CD4-positive, alpha-beta T cell treated with Interleukin-6 for 4 hours (primary cell): ENCODE measurements at places on chromosomes 7 and 10.

GRCh38 chr7:129332254-129333035, 101.8 kb upstream of the STRIP2 start:
- no peak for DNase-seq

DNA sequence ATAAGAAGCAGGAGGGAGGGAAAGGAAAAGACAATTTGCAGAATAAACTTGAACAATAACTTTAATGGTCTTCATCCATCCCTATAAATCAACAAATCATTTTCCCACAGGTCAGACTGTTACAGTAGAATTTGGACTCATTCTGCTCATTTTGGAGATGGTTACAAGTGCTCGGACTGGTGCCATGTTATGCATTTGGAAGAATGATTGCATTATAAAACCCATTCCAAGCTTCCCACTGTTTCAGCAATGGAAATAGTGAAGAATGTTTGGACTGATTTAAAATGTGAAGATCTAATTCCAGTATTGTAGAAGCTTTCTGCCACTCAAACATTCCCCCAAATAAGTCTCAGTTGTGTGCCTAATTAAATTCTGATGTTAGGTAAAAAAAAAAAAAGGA, 99.7 kb upstream of the ZEB1 start:
- no peak for DNase-seq

- DNase-seq: no peak
Measured at GRCh38 chr10:129707406-129708388, 240.7 kb downstream of the MGMT start.

DNA sequence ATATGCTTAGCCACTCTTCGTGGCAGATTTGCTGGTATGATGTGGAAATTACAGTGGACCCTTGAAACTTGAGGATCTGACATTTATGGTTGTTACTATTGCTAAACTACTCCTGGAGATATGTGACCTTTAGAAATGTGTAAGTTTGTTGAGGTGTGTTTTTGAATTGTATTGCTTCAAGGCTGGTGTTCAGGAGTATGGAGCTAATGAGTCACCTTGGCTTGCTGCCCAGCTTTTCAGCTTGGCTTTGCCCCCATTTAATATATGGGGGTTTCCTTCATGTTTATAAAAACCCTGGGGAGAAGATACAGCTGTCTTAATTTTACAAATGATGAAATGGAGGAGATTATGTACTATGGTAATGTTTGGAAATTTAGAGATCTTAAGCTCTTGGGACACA, 11.6 kb downstream of the HBP1 start:
- DNase-seq: peak; percentile 79

DNA sequence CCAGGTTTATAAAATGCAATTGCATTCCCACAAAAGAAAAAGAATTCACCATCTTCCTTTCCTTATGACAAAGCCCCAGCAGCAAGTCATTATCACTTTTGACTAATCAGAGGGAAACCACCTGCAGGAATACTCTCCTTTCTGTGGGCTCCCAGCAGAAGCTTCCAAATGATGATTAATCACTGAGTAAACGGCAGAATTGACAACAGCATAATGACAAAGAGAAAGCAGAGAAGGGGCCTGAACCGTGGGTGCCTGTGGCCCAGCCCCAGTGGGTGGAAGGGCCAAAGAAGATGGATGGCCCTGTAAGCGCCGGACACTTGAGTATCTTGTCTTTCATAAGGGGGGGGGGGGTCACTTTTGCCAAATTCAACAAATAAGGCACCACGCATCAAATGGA, 152.4 kb upstream of the NRBF2 start:
- DNase-seq: no peak

DNA sequence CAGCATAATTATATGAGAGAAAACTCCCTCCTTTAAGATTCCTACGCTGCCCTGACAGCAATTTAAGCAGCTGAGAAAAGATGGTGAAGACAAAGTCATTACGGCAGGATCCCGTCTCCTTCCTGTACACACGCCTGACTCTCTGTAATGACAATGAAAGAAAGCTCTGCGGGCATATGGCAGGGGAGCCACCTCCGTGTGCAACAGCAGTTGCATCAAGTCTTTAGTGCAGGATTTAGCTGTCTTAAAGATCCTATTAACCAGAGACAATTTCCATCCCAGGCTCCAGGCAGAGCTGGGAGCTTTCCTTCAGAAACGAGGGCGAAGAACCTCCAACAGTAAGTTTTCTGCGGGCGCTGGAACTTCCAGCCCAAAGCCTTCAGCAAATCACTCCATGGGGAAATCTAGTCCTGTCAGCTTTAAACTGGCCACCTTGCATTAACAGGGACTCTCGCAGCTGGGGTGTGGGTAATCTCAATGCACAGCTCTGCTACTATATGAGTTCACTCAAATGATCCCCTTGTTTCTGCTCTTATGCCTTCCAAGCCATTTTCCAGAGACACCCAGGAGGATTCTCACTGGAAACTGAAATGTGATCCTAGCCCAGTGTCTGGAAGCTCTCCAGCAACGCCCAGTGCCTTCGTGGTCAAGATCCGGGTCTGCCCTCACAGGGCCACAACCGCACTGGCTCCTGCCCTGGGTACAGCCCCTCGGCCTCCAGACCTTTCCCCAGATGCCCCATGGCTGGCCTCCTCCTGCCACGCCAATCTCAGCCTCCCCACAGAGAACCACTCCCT, 74.9 kb downstream of the CTBP2 start:
- DNase-seq: no peak

- no peak for DNase-seq
Measured at GRCh38 chr7:156497776-156498509, 142.6 kb upstream of the RNF32 start.

- DNase-seq: no peak
Measured at GRCh38 chr7:117118579-117119180, 165.4 kb downstream of the ST7 start.

- no peak for DNase-seq
Measured at GRCh38 chr7:79227044-79227443, 226.4 kb downstream of the MAGI2 start.

- DNase-seq: no peak
Measured at GRCh38 chr7:4883033-4883371, 514 bp downstream of the RADIL start.

DNA sequence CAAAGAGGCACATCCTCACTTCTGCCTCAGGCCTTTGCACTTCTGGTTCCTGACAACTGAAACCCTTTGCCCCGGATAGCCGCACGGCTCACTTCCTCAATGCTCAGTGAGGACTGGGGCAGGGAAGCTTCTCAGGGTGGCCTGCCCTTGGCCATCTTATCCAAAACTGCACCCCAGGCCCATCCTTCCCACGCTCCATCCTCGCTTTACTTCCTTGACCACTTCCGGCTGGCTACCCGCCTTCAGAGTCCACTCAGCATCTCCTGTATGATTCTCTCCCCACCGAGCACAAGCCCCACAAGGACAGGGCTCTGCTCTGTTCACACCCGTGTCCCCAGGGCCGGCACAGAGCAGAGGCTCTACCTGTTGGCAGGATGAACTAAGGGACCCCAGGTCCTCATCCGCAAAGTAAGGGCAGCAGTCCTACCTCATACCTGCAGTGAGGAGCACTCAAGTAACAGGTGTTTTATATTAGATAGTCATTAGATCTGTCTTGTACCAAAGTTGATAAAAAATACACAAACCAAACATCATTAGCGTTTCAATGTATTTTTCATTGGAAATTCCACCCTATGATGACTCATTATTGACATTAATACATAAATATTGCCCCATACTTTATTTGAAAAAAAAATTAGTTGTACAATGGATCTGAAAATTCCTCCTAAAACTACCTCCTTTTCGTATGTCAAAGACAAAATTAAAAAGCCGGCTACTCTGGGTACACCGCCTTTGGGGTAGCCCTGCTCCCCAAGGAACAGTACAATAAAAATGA, 35.0 kb downstream of the GNA12 start:
- no peak for DNase-seq

GRCh38 chr10:47261121-47261520, 38.9 kb upstream of the GDF10 start:
- DNase-seq: peak; percentile 72

GRCh38 chr7:156832195-156832877, 60.6 kb downstream of the LMBR1 start:
- DNase-seq: no peak

- peak; percentile 62 for DNase-seq
Measured at GRCh38 chr7:3117488-3118231, 74.0 kb upstream of the CARD11 start.

GRCh38 chr10:127736222-127736914, 617 bp upstream of the FOXI2 start:
- no peak for DNase-seq

GRCh38 chr10:84818961-84819360, 490.6 kb downstream of the CCSER2 start:
- no peak for DNase-seq

DNA sequence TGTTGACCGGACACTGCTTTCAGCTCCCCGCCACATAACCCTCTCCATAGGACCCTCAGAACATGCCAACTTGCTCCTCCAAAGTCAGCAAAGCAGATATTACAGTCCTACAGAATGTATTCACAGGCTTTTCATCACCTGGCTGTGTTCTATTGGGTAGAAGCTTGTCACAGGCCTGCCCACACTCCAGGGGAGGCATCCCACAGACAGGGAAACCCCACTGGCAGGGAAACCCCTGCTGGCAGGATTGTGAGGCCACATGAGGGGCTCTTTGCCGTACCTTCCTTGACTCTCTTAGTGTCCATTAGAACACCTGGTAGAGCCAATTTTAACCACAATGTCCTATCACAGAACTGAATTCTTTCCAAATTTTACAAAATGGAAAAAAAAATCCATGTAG, 344.2 kb upstream of the MGMT start:
- DNase-seq: no peak

DNA sequence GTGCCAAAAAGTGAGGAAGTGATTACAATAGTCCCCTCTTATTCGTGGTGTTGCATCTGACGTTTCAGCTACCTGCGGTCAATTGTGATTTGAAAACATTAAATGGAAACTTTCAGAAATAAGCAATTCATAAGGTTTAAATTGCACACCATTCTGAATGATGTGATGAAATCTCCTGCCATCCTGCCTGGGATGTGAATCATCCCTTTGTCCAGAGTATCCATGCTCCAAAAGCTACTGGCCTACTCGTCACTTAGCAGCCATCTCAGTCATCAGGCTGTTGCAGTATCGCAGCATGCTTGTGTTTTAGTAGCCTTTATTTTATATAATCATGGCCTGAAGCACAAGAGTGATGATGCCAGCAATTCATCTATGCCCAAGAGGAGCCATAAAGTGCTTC, 97.7 kb upstream of the CDCA7L start:
- DNase-seq: no peak

DNA sequence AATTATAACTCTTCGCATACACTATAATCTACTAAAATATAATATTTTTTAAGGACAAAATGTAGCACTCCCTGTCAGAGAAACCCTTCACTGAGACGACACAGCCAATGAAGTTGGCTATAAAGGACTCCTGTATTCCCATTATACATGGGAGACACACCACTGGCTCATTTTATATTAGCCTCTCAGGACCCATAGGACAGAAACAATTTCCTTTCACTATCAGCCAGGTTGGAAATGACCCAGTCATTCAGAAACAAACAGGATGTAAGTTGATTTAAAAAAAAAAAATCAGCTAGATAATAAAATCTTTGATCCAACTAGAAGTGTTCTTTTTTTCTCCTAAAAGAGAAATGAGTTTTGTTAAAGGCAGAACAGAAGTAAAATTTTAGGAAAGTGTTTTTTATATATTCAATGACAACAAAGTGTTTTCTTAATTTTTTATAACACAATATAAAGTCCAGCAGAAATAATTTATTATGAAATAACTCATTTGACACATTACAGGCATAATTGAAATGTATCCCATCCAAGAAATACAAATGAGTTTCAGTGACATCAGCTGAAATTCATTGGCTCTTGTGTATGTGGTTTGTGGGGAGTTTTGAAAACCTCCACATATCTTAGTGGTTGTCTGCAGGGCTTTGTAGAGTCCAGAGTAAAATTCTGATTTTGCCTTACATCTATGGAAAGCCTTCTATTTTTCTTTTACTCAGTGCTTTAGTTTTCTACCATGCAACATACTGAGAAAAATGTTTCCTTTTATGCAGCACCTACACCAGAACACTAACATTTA, 64.1 kb downstream of the CTTNBP2 start:
- no peak for DNase-seq

- no peak for DNase-seq
Measured at GRCh38 chr10:78663721-78664120, 405.0 kb upstream of the ZMIZ1 start.

DNA sequence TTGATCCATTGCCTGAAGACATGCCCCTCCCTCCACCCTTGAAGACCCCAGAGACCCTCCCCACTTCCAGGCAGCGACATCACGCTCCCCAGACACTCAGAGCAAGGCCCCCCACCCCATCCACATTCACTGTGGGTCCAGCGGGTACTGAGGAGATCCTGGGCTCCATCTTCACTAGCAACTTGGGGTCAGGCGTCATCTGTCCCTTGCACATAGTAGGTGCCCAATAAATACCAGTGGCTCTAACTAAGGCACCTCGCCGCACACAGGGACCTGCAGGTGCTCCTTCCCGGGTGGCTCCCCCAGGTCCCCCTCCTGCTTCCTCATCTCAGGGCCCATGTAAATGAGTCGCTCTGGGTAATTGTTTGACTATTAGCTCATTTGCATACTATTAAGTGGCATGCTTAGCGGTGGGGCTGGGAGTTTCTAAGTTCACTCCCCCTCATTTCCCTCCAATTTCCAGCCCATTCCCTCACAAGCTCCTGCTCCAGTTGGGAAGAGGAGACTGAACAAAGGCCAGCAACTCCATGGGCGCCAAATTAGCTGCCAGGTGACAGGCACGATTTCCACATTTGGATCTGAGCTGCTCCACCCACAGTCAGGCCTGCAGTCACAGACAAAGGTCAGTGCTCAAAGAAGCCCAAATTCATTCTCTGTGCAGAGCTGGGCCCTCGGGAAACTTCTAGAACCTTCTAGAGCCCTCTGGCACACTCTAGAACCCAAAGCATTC, 29.7 kb downstream of the EBF3 start:
- no peak for DNase-seq

GRCh38 chr10:16891375-16892313, 74.4 kb upstream of the RSU1 start:
- DNase-seq: peak; percentile 54

GRCh38 chr7:6367701-6368211, 80.0 kb downstream of the DAGLB start:
- no peak for DNase-seq

GRCh38 chr7:87479951-87480350, 4.5 kb upstream of the ABCB4 start:
- DNase-seq: no peak

DNA sequence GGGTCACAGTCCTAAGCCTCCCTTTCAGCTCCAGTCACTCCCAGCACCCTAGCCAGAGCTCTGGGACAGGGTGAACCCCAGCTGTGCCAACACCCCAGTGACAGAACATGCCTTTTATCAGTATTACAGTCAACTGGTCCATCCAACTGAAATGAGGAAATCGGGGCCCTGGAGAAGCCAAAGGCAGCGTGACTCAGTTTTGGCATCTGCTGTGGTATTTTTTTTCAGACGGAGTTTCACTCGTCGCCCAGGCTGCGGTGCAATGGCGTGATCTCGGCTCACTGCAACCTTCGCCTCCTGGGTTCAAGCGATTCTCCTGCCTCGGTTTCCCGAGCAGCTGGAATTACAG, 3.4 kb upstream of the CLDN15 start:
- DNase-seq: no peak

- no peak for DNase-seq
Measured at GRCh38 chr7:98978672-98979071, 100.3 kb downstream of the TRRAP start.

- no peak for DNase-seq
Measured at GRCh38 chr10:127435246-127435645, 113.9 kb upstream of the NPS start.

GRCh38 chr7:149598721-149599308, 101.2 kb upstream of the ZNF746 start:
- DNase-seq: no peak
